Upper lobe of left lung (tissue), 6 donors: ENCODE measurements at places on chromosomes 7 and 10. TPM values are rescaled to one million over a fixed set of nuclear protein-coding genes. Genes with fewer than 3 reads are reported as not detected.

DNA sequence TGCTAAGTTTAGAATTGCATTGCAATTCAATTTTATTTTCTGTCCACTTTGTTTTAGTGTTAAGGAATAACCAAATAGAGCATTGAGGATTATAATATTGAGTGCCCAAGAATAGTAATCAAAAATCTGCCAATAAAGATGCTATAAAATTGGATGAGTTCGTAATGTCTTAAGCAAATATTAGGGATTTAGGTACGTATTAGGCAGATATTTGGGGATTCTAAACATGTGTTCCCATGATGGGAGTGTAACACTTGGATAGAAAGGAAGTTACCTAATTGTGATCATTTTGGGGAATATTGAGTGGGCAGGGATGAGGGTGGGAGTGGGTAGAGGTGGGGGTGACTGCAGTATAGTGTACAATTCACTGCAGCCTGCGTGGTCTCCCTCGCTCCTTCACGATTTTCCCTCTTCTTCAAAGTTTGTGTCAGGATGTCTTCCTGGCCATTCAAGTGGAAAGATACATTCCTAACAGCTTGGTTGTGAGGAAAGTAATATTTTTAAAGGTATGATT, 1.3 kb upstream of the PRKG1 start:
- H3K27me3 ChIP-seq, result no peaks in the 10 kb centered on the region
- peaks cover 5% of the 10 kb centered on the region for H3K4me1 ChIP-seq
- no peaks in the 10 kb centered on the region for H3K36me3 ChIP-seq
- DNase-seq, result no peak
- no peak overlapping the region for H3K27ac ChIP-seq

- DNase-seq, result no peak
- no peak overlapping the region for H3K27ac ChIP-seq
- no peak overlapping the region for H3K4me3 ChIP-seq
- H3K4me1 ChIP-seq, result no peaks in the 10 kb centered on the region
These were observed 315.8 kb downstream of the KCNMA1 start for GRCh38 chr10:77321838-77322237.

GRCh38 chr10:88651101-88651551, 13.1 kb upstream of the LIPF start:
- DNase-seq, result no peak
- H3K27me3 ChIP-seq, result no peaks in the 10 kb centered on the region
- H3K4me3 ChIP-seq, result no peak overlapping the region
- no peaks in the 10 kb centered on the region for H3K4me1 ChIP-seq

Gene SFXN4
- total RNA-seq, result 18.1 TPM

GRCh38 chr7:140456551-140457051, 22.7 kb downstream of the MKRN1 start:
- no peaks in the 10 kb centered on the region for H3K27me3 ChIP-seq
- H3K27ac ChIP-seq, result no peak overlapping the region
- no peak for DNase-seq
- no peak overlapping the region for H3K4me3 ChIP-seq
- H3K4me1 ChIP-seq, result peaks cover 5% of the 10 kb centered on the region
- H3K36me3 ChIP-seq, result peaks cover 70% of the 10 kb centered on the region
